Stimulated activated CD8-positive, alpha-beta memory T cell treated with anti-CD3 and anti-CD28 coated beads, Interleukin-7, amount 100 ng/mL, for 4 hours (primary cell): ENCODE measurements at places on chromosomes 2 and 18.

- DNase-seq = no peak
These were observed 20.2 kb downstream of the DPP4 start for GRCh38 chr2:162053808-162054155.

DNA sequence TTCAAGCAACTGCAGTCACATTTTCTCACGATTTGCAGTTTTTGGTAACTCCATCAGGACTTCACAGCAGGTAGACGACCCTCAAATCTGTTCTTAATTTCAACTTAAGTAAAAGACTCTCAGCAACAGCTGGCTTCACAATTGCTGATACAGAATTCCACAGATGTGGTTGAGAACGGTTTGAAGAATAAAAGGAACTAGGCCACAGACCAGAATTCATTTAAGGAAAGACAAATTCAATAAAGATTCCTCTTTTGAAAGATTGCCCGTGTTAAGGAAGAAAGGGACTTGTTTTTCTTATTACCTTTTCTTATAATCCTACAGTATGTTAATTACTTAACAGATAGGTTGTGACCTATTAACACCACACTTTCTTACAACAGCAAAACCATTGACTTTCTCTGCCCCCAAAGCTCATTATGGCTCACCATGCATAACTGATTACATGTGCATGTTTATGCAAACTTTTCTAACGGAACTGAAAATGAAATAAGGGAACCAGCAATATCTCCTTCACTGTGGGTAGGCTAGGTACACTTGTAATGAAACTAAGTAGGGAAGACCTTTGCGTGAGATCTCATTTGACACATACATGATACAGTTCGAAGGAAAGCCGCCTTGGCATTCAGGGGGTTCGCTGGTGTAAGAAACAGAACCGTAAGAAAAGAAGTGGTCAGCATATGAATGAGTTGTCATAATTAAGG lies 4.7 kb upstream of the ZNF516 start:
- DNase-seq = no peak

GRCh38 chr2:66082581-66082980 lies 352.3 kb upstream of the MEIS1 start:
- no peak for DNase-seq

- DNase-seq = peak; percentile 36
These were observed 28.7 kb downstream of the SRSF7 start for GRCh38 chr2:38722271-38723061.

GRCh38 chr18:37742436-37742835 lies 176.8 kb upstream of the CELF4 start:
- DNase-seq = no peak

- no peak for DNase-seq
These were observed 117.3 kb upstream of the ZFP36L2 start for GRCh38 chr2:43343573-43344304.

DNA sequence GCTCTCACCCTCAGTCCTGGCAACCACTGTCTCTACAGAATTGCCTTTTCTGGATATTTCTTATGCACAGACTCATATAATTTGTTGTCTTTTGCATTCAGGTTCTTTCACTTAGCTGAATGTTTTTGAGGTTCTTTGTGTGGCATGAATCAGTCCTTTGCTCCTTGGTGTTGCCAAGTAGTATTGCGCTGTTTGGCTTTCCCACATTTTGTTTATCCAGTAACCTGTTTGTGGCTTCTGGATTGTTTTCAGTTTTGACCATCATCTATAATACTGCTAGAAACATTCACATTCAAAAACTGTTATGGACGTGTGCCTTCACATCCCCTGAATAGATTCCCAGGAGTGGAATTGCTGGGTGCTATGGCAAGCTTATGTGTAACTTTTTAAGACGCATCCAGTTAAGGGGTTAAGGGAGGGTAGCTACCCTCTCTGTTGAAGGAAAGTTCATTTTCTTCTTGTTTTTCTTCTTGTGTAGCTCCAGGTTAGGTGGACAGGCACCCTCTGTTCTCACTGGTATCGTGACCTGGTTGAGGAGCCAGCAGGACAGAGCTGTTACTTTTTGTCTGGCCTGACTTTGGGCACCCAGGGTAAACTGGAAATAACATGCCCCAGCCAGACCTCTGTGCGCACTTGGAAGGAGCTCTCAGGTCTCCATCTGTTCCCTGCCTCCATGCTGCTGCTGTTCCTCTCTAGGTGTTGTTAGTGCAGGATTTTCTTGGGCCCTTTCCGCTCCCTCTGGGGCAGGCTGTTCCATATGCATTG lies 29.6 kb downstream of the ARHGAP25 start:
- no peak for DNase-seq

DNA sequence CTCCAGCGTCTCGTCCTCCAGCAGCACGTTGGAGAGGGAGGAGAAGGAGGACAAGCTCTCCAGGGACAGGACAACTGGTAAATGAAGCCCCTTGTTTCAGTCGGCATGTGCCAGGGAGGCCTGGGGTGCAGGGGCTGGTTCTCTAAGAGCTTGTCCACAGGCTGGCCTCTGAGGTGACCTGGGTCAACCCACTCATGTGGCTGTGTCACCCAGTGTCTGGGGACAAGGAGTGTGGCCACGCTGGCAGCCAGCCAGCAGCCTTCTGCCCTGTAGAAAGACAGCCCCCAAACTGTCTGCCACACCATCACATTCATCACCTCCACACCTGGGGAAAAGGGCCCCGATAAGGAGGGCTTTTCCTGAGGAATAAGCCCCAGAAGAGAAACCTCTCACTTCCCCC lies 119.5 kb downstream of the TPGS2 start:
- no peak for DNase-seq

- DNase-seq = no peak
These were observed 96.4 kb downstream of the COBLL1 start for GRCh38 chr2:164745012-164745797.

GRCh38 chr18:75896865-75897264 lies 469.4 kb upstream of the SMIM21 start:
- DNase-seq = no peak
